ENCODE measurements at places on chromosomes 12 and 14. TPM values are rescaled to one million over a fixed set of nuclear protein-coding genes. Genes with fewer than 3 reads are reported as not detected.

- DNase-seq = peak; percentile 32
Observed at GRCh38 chr14:100865682-100866591, 37.6 kb downstream of the RTL1 start.

DNA sequence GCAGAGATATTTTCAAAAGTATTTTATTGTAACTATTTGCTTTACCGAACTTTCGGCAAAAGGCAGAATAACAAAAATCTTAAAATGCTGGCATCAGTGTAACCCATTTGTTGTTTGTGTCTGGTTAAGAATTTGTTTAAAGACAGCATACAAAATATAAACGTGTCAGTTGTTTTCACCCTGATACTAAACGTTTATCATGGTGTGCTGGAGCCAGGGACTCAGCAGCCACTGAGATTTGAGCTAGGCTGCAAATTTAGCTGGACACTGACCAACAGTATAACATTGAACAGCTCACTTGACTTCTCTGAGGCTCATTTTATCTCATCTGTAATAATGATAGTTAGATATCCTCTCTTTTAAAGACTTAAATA lies 183.7 kb downstream of the TMTC3 start:
- no peak for DNase-seq

GRCh38 chr14:98408024-98408555 lies 863.9 kb downstream of the BCL11B start:
- no peak for DNase-seq

GRCh38 chr14:100634026-100634425 lies 46.8 kb upstream of the BEGAIN start:
- DNase-seq = no peak

SLC39A9 gene
- 49.6 TPM for total RNA-seq

USP5 gene
- 58.6 TPM for total RNA-seq

DNA sequence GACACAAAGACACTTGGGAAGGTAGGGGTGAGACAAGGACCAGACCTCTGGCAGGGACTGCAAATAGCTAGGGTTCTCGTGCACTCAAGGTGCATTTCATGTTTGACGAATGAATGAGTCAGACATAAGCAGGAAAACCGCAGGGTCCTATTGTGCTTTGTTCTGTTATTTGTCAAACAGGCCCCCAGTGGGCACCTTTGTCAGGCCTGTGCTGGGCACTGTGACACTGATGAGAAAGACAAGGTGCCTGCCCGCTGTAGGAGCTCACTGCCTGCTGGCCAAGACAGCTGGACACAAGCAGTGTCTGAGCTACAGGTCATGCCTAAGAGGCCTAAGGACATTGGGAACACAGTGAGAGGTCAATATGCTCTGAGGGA lies 2.3 kb downstream of the OTUB2 start:
- DNase-seq = no peak

DNA sequence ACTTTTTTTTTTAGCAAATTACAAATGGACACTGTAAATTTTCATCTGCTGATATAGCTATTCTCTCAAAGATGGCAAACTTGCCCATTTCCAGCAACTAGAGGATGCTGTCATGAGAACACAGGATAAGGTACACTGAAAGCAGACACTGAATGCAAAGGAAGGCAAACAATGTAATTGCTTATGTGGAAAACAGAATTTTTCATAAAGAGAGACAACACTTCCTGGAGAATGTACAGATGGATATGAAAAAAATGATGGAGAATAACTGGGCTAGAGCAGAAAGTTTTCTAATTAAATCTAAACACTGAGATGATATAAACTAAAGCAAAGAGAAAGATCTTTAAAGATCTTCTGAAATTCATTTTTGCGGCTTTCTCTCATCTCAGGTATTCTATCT lies 581 bp downstream of the CD69 start:
- DNase-seq = no peak

SOAT2 gene
- not detected for total RNA-seq

GRCh38 chr14:75579882-75580281 lies 1.5 kb downstream of the FLVCR2 start:
- DNase-seq = no peak

RHOJ gene
- 29.2 TPM for total RNA-seq

- DNase-seq = peak; percentile 58
Observed at GRCh38 chr12:121288158-121288845, 8.2 kb downstream of the CAMKK2 start.

DNA sequence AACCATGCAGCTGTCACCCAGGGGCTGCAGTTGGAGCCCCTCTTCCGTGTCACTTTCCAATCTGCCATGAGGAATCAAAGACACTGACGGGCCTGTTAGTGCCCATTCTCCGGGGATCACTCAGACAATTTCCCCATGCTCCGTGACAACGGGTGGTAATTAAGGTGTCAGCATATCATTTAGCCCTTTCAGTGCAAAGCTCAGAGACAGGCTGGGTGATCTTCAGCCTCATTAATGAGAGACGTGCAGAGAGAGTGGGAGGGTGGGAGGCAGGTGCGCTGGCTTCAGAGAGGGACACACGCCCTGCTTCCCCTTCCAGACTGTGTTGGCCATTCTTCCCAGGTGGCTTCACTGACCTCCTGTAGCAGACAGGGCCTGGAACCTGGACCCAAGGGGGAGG lies 58.7 kb downstream of the MVK start:
- DNase-seq = no peak

DNA sequence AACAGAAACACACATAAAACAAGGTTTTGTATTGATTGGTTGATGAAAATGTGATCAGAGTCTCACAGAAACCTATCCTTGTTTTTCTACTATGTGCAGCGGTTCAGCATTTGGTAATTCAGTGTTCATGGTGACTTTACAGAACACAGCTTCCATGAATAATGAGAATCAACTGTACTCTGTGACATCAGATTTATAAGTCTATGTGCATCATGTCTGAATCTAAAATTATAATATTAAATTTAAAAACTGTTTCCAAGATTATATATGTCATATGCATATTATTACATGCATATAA lies 104.3 kb downstream of the SLC16A7 start:
- DNase-seq = no peak

DNA sequence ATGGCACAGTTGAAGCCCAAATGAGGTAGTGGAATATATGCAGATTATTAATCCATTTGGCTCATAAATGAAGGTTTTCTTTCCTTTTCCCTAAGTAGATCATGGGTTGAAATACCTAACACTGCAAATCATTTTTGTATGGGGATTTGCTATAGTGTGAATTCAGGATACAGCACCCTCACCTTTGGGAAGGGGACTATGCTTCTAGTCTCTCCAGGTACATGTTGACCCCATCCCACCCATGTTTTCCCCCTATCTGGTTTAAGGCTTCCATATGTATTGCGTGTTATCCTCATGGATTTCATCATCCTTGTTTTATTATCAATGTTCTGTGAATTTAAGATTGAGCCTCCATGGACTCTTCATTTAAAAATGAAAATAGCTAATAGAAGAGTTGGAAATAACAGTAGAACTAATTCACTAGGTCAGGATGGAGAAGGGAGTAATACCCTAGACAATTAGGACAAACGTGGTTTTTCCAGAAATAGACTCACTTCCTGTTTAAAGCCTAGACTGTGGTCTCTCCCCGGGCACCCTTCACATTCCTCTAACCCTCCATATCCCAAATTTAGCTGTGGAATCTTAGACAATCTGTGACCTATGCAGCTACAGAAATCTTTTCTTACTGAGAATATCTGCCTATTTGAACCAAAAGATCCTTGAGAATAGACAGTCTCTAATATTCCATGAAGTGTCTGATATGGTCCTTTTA lies 56.5 kb downstream of the DAD1 start:
- DNase-seq = no peak

GRCh38 chr12:48651681-48652080 lies 30.4 kb downstream of the KANSL2 start:
- DNase-seq = no peak

- DNase-seq = no peak
Observed at GRCh38 chr12:52308806-52309425, 12.3 kb downstream of the KRT83 start.

- no peak for DNase-seq
Observed at GRCh38 chr12:69886109-69886508, 61.1 kb downstream of the MYRFL start.

DNA sequence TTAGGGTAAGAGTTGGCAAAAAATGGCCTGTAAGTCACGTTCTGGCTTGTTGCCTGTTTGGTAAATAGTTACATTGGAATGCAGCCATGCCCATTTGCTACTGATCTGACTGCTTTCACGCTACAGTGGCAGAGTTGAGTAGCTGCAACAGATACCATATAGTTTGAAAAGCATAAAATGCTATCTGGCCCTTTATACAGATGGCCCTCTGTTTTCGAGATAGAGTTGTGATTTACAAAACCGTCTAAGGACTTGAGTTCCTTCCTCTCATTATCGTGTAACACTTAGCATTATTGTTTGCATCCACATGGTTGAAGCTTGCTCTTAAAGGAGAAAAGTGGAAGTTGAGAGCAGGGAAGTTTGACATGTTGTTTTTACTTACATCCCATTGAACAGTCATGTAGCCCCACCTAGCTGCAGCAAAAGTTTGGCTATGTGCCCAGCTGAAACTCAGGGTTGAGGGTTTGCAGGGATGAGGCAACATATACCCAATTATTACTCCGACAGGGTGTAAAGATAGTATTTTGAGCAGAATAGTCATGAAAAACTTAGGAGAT lies 11.3 kb upstream of the SCFD1 start:
- peak; percentile 58 for DNase-seq

- peak; percentile 75 for DNase-seq
Observed at GRCh38 chr14:96100161-96101064, 61.3 kb downstream of the C14orf132 start.

PROX2 gene
- 0.12 TPM for total RNA-seq

- peak; percentile 80 for DNase-seq
Observed at GRCh38 chr12:104381731-104382480, 74.8 kb upstream of the CHST11 start.

CRIP2 gene
- total RNA-seq = 143 TPM

TDG gene
- 19.7 TPM for total RNA-seq

DNA sequence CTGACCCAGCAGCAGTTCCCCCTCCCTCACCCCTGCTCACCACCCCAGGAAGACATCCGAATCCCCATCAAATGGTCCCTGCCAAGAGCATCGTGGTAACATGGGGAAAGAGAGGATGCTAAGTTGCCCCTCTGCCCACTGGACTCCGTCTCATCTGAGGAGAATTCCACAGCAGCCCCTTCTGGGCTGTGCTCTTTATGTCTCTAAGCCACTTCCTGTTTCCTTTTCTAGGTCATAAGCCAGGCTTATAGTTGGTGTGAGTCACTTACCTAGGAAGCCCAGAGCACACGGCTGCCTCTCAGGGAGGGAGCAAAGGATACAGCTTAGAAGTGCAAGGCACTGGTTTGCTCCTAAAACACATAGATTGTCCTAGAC lies 76.0 kb downstream of the VCPKMT start:
- DNase-seq = no peak

- DNase-seq = no peak
Observed at GRCh38 chr12:78119351-78119918, 288.7 kb downstream of the NAV3 start.

Data from lower lobe of right lung (tissue), 2 donors.